ENCODE measurements at places on chromosomes 6 and 20. TPM values are rescaled to one million over a fixed set of nuclear protein-coding genes. Genes with fewer than 3 reads are reported as not detected.
A peak's percentile ranks its signal among the peaks of the same experiment; 100 is the strongest.

GRCh38 chr20:32539817-32540675 is 45.1 kb downstream of the NOL4L start:
- H3K4me3 ChIP-seq = no peak overlapping the region
- DNase-seq = no peak
- H3K36me3 ChIP-seq = no peaks in the 10 kb centered on the region
- H3K27me3 ChIP-seq = no peaks in the 10 kb centered on the region
- no peak overlapping the region for H3K27ac ChIP-seq

DNA sequence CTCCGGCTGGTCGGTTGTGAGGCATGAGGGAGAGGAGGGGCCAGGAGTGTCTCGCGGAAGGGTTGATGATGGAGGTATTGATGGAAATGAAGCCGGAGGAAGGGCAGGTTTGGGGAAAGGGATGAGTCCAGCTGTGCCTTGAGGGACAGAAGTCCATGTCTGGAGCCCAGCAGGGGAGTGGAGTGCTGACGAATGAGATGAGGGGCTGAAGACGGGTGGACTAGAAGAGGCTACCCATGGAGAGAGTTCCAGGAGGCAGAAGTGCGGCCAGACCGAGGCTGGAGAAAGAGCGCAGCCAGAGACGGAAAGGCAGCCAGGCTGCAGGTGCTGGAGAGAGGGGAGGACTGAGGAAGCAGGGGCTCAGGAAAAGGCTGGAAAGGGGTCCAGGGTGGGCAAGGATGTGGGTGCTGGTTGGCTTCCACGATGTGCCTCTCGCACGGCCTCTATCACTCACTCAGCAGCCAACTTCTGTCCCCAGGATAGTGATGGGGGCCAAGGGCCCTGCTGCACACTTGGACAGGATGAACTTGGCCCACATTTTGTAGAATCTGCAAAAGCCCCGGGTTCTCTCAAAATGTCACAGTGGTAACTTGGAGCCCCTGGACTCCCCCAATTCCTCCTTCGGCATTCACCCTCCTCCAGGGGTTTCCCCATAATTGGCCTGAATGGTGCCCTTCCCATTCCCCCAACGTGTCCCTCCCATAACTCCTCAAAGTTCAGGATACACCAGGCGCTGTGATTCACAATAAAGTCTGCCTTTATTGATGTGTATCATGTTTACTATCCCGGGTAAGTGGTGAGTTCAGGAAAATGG is 627 bp upstream of the EIF6 start:
- H3K36me3 ChIP-seq = peaks cover 10% of the 10 kb centered on the region
- no peaks in the 10 kb centered on the region for H3K27me3 ChIP-seq

DNA sequence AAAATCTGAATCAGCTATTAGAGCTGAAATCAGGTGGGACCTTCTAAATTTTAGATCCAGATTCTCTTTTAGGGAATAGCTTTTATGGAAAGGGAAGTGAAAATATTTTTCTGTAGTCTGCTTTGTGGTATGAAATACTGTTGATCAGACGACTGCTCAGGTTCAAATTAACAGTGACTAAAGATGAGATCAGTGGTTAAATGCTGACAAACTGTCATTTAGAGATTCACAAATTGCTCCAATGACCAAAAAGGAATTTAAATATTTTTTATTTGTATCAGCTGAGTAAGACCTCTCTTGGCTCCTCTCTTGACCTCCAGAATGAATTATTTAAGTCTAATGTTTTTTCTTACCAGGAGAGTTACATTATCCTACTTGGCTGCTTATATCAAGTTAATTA is 77.3 kb downstream of the KCNQ5 start:
- no peak overlapping the region for H3K27ac ChIP-seq
- no peak overlapping the region for H3K4me3 ChIP-seq
- H3K27me3 ChIP-seq = no peaks in the 10 kb centered on the region
- H3K36me3 ChIP-seq = no peaks in the 10 kb centered on the region
- DNase-seq = no peak

DNA sequence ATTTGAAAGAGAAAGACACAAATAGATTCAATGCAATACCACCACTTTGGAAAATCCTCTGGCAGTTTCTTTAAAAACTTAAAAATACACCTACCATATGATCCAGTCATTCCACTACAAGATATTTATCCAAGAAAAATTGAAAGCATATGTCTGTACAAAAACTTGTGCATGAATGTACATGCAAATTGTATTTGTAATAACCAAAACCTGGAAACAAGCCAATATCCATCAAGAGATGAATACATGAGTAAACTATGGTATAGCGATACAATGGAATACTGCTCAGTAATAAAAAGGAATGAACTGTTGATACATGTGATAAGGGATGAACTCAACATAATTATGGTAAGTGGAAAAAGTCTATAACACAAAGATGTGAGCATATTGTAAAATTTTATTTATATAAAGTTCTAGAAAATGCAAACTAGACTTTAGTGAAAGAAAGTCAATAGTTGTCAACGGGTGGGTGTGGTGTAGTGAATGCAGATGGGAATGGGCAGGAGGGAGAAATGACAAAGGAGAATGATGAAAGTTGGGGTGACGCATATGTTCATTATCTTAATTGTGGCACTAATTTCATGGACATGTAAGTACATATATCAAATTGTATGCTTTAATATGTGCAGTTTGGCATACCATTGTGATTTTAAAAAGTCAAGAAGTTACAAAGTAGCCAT is 347.5 kb downstream of the SAMD5 start:
- no peak for DNase-seq
- no peaks in the 10 kb centered on the region for H3K36me3 ChIP-seq
- no peak overlapping the region for H3K27ac ChIP-seq

DNA sequence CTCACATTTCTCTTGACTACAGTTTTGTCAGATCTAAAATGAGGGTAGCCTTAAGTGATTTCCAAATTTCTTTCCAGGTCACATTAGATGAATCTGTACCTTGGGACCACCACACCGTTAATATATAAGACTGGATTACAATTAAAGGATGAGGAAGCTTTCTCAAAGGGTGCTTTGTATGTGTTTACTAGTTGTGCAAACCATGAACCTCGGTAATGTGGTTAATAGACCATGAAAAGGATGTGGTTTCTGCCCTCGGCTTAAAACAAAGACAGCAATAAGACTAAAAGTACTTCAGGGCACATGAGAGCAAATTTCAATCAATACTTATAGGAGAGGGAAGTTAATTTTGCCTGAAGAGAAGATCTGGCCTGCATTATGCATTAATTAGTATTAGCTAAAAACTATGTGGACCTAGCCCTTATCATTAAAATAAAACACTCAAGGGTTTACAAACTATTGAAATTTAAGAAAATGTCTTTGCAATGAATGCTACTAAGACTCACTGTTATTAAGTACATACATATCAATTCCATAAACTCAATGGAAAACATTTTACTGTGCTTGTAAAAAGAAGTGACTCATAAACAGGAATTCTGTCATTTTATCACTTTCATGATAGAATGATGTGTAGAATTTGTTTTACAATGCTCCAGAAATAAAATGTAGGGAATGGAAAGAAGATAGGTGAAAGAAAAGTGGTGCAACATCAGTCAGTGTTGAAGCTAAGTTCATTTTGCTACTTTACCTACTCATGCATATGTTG is 936 bp upstream of the TMX4 start:
- H3K27me3 ChIP-seq = no peaks in the 10 kb centered on the region
- H3K4me1 ChIP-seq = peaks cover 4% of the 10 kb centered on the region
- no peak overlapping the region for H3K27ac ChIP-seq
- no peak for DNase-seq
- no peaks in the 10 kb centered on the region for H3K36me3 ChIP-seq
- no peak overlapping the region for H3K4me3 ChIP-seq

- H3K27me3 ChIP-seq = no peaks in the 10 kb centered on the region
- no peak overlapping the region for H3K4me3 ChIP-seq
- DNase-seq = no peak
- H3K4me1 ChIP-seq = no peaks in the 10 kb centered on the region
- no peak overlapping the region for H3K27ac ChIP-seq
Observed at GRCh38 chr6:144568241-144568640, 283.1 kb downstream of the UTRN start.

GRCh38 chr6:39865011-39865888 is 69.0 kb downstream of the MOCS1 start:
- peak; percentile 85 for DNase-seq
- no peaks in the 10 kb centered on the region for H3K4me1 ChIP-seq
- H3K36me3 ChIP-seq = no peaks in the 10 kb centered on the region
- no peaks in the 10 kb centered on the region for H3K27me3 ChIP-seq
- H3K27ac ChIP-seq = no peak overlapping the region

GRCh38 chr20:57802765-57803507 is 93.1 kb upstream of the PMEPA1 start:
- no peaks in the 10 kb centered on the region for H3K27me3 ChIP-seq
- no peak for DNase-seq
- no peaks in the 10 kb centered on the region for H3K36me3 ChIP-seq

DNA sequence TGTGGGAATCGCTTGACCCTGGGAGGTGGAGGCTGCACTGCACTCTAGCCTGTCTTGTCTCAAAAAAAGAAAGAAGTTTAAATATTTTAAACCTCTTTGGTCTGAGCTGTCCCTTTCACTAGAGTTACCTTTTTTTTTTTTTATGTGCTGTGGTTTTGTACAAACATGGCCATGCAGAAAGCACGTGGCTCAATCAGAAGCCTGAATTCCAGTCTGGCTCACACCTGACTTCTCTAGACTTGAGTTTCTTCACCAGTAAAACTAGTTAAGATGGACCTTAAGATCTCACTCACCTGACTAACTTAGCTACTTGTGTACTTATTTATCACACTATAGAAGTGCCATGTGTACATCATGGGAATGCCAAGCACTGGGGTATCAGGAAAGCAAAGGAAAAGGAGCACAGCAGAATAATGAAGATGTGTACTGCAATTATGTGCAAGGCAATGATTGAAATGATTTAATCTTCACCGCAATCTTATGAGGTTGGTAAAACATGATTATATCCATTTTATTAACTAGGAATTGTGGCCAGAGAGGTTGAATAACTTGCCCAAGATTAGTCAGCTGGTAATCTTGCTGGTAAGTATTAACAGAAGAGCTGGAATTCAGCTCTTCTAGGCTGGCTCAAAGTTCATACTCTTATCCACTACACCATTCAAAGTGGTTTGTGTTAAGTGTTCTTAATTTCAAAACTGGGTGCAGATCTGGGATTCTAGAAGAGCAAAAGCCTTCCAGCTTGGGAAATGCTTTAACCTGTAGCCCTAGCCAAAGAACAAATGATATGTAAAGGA is 10.7 kb downstream of the HMGN3 start:
- no peaks in the 10 kb centered on the region for H3K4me1 ChIP-seq
- H3K4me3 ChIP-seq = no peak overlapping the region
- no peaks in the 10 kb centered on the region for H3K36me3 ChIP-seq
- DNase-seq = no peak
- no peaks in the 10 kb centered on the region for H3K27me3 ChIP-seq
- H3K27ac ChIP-seq = peak overlapping the region; percentile 63

GRCh38 chr6:136995521-136995920 is 49.2 kb downstream of the IL20RA start:
- peaks cover 2% of the 10 kb centered on the region for H3K27me3 ChIP-seq
- no peaks in the 10 kb centered on the region for H3K4me1 ChIP-seq
- no peaks in the 10 kb centered on the region for H3K36me3 ChIP-seq
- no peak for DNase-seq
- no peak overlapping the region for H3K4me3 ChIP-seq
- H3K27ac ChIP-seq = no peak overlapping the region

DNA sequence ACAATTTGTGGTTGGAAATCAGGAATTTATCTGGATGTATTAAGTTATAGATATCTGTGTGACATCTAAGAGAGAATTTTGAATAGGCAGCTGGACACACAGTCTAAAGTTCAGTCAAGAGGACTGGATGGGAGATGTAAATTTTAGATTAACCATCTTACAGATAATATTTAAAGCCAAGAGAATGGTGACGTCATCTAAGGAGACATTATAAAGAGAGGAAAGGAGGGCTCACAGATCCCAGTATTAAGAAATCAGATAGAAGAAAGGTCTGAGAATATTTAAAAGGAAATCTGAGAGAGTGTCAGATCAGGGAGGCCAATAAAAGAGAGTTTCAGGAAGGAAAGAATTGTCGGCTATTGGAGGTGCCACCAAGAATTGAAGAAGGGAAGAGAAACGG is 9.4 kb downstream of the COL19A1 start:
- H3K4me3 ChIP-seq = no peak overlapping the region
- H3K27me3 ChIP-seq = no peaks in the 10 kb centered on the region
- H3K36me3 ChIP-seq = no peaks in the 10 kb centered on the region
- H3K27ac ChIP-seq = no peak overlapping the region
- DNase-seq = no peak

DNA sequence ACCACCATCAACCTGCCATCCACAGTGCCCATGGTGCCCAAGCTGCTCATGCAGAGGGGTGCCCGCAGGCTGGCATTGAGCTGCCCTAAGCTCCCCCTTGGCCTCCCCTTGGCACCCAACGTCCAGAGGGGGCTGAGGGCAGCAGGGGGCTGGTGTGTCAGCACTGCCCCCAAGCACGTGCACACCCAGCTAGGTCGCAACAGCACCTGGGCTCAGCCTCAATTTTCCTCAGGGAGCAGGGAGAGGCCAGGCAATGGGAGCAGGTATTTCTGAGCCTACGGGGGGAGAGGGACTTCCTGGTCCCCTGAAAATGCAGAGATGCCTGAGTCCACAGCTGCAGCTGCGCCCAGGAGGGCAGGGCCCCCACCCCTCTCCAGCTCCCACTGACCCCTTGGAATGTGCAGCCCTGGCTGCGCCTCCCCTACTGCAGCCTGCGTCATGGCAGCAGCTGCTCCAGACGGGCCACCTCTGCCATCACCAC is 204.2 kb downstream of the ANKRD60 start:
- no peaks in the 10 kb centered on the region for H3K27me3 ChIP-seq
- peak; percentile 59 for DNase-seq
- H3K4me1 ChIP-seq = no peaks in the 10 kb centered on the region

- no peak overlapping the region for H3K27ac ChIP-seq
- DNase-seq = no peak
- H3K4me3 ChIP-seq = no peak overlapping the region
- no peaks in the 10 kb centered on the region for H3K4me1 ChIP-seq
- H3K36me3 ChIP-seq = no peaks in the 10 kb centered on the region
Observed at GRCh38 chr6:34806738-34807453, 15.0 kb downstream of the BLTP3A start.

The MYO6 gene
- 114 TPM for total RNA-seq

The PSMF1 gene
- total RNA-seq = 135 TPM

The KIF6 gene
- total RNA-seq = 2.9 TPM

The SLC22A7 gene
- total RNA-seq = 2.0 TPM

The TNXB gene
- total RNA-seq = 88.2 TPM

The ARFGEF3 gene
- total RNA-seq = 7.8 TPM

The EEF1A1 gene
- total RNA-seq = 10,277 TPM

The TCP11 gene
- total RNA-seq = 0.50 TPM

The ZBTB46 gene
- total RNA-seq = 24.0 TPM

The LY6G6C gene
- total RNA-seq = not detected

The SPATA25 gene
- 6.7 TPM for total RNA-seq

The NSFL1C gene
- total RNA-seq = 78.2 TPM

The PTPRT gene
- 0.60 TPM for total RNA-seq

The ADGRF4 gene
- not detected for total RNA-seq

Data from kidney (tissue), 22 donors.